Foreskin fibroblast (primary cell): ENCODE measurements at places on chromosomes 6 and 20.

- DNase-seq: peak; percentile 52
These were observed 40.1 kb upstream of the RNF144B start for GRCh38 chr6:18347021-18347577.

DNA sequence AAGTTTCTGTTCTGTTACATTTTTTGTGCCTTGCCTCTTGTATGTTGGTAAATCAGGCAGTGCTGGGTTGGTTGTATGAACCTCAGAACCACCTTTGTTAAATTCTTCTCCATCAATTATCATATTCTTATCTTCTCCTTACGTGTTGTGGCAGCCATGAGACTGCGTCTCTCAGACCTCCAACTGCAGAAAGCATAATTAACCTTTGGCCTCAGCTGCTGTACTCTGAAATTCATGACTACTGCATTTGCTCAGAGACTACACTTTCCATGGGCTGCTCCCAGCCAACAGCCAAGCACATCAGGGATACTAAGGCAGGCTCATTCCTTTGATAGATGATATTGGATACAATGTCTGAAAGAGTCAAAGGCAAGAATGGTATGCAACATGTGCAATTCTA lies 15.1 kb upstream of the SNX3 start:
- DNase-seq: no peak

- DNase-seq: no peak
These were observed 66.9 kb downstream of the ZBTB2 start for GRCh38 chr6:151324488-151324825.

- DNase-seq: no peak
These were observed 631 bp downstream of the ULBP2 start for GRCh38 chr6:149942461-149942829.
